ENCODE measurements at places on chromosomes 6 and 20. TPM values are rescaled to one million over a fixed set of nuclear protein-coding genes. Genes with fewer than 3 reads are reported as not detected.
A peak's percentile ranks its signal among the peaks of the same experiment; 100 is the strongest.

The SPATS1 gene
- total RNA-seq: not detected

The POLR1H gene
- total RNA-seq: 31.9 TPM

The CST1 gene
- total RNA-seq: 1.9 TPM

The EFCAB8 gene
- not detected for total RNA-seq

The MYT1 gene
- total RNA-seq: 0.79 TPM

The CST7 gene
- not detected for total RNA-seq

The SLC35F1 gene
- 4.0 TPM for total RNA-seq

The PSORS1C2 gene
- 0.31 TPM for total RNA-seq

The SLC17A2 gene
- total RNA-seq: not detected

The GJA1 gene
- total RNA-seq: 530 TPM

DNA sequence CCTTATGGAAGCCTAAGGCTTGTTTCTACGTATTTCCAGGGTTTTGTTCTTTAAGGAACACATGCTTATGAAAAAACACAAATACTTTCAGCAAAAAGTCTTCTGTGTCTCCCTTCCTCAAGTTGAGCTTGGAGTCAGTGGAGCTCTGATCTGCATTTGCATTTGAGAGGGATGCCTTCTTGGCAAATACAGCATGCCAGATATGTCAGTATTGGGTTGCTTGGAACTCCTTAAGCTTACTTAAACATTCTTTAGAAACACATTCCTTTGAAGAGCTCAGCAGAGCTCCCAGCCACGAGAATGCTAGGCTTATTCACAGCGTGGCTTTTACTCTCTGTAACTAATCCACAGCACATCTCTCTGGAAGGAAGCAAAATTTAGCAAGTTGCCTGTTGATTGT lies 68.3 kb downstream of the ANKRD6 start:
- DNase-seq: no peak

DNA sequence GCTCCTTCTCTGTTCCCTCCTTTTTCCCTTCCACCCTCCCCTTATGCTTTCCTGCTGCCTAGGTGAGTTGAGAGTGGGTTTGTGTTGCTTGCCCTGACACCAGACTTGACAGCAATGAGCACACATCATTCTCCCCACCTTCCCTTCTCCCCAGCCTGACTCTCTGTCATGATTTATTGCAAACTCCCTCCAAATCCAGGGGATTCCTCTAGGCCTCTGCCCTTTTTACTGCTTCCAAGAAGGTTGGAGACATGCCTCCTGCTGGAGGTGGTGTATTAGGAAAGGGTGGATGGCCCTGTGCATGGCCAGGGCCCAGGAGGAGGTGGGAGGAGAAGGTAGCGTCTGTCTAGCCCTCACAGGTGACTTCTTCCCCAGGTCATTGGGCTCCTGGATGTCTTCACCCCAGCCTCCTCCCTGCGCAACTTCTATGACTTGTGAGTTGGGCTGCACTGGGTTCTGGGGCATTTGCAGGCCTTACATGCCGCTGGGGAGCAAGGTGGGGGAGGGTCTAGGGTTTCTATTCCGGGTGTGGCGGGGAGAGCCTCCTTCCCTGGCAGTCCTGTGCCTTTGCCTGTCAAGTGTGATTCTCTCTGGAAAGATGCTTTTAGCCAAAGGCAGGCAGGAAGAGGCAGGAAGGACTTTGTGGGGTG lies 2.1 kb downstream of the MAPK13 start:
- no peak for DNase-seq

GRCh38 chr20:47551841-47552240 lies 50.2 kb downstream of the NCOA3 start:
- no peak for DNase-seq

DNA sequence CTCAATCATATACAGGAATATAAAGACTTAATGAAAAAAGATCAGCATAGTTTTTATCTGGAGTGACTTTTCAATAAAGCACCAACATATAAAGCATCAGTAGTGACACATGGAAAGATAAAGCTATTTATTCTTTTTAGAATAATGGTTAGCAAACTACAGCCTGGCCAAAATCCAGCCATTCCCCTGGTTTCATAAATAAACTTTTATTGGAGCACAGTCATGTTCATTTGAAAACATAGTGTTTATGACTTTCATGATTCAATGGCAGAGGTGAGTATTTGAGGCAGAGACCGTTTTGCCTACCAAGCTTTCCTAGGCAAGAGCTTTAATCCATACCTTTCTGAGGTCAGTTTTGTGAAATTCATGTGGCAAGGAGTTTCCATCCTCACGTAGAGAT lies 153.5 kb downstream of the RPS12 start:
- no peak for DNase-seq

DNA sequence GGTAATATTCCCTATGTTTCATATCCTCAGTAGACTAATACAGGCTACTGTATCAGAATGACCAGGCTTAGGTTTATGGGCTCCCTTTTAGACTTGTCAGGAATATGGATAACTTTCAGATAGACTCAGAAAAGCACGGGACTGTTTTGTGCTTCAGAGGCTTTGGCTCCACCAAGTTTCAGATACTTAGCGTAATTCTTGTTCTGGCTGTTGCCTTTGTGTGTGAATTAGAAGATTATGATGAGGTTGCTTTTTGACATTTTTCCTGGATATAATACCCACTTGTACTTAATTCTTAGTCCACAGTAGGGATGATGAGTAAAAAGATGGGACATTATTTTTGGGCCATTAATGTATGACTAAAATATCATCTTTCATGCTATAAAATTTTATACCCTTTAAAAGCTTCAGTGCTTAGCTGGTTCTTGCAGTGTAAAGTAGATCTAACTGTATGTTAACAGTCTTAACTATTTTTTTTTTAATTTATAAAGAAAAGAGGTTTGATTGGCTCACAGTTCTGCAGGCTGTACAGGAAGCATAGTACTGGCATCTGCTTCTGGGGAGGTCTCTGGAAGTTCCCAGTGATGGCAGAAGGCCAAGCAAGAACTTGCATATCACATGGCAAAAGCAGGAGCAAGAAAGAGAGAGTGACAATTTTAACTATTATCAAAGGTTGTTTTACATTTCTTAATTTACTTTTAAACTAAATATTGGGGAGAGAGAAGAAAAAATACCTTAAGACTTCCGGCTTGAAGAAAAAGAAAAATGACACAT lies 120.7 kb downstream of the ZFAND3 start:
- no peak for DNase-seq

GRCh38 chr6:109511832-109512231 lies 28.8 kb upstream of the ZBTB24 start:
- DNase-seq: no peak

GRCh38 chr20:59207742-59208357 lies 44.2 kb downstream of the ZNF831 start:
- DNase-seq: peak; percentile 88

DNA sequence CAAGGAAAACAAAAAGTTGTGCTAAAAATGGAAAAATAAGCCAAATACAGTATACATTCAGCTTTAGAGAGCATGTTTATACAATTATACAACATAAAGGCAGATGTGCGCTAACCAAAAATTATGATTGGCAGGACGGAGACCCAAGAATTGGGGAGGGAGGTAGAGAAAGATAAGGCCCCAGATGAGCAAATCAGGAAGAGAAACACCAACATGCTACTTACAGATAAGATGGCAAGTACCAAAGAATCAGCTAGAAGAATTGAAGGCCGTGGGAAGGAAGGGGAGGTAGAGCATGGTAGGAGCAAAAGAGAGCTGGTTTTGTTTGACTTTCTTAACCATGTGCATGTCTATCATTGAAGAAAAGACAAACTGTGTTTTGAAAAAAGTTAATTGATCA lies 45.4 kb downstream of the PRND start:
- DNase-seq: no peak

DNA sequence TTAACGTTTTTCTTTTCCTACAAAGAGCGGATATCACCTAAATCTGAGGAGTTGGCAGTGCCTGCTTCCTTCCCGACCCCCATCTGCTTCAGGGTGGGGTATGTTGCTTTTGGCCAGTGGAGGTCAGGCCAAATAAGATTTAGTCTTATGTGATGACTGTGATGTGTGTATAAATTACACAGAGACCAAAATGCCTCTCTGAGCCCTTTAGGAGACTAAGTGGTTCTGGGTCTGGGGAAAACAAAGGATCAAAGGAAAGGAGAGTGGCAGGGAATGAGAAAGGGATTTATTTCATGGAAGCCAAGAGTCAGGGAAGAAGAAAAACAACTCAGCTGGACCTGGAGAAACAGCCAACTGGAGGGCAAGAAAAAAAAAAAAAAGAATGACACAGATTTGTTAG lies 39.1 kb upstream of the TBC1D7 start:
- no peak for DNase-seq

GRCh38 chr6:119109654-119110325 lies 31.3 kb upstream of the FAM184A start:
- DNase-seq: no peak

GRCh38 chr6:6001443-6001842 lies 5.3 kb downstream of the NRN1 start:
- DNase-seq: no peak

GRCh38 chr20:31542201-31542842 lies 28.1 kb downstream of the HM13 start:
- no peak for DNase-seq

DNA sequence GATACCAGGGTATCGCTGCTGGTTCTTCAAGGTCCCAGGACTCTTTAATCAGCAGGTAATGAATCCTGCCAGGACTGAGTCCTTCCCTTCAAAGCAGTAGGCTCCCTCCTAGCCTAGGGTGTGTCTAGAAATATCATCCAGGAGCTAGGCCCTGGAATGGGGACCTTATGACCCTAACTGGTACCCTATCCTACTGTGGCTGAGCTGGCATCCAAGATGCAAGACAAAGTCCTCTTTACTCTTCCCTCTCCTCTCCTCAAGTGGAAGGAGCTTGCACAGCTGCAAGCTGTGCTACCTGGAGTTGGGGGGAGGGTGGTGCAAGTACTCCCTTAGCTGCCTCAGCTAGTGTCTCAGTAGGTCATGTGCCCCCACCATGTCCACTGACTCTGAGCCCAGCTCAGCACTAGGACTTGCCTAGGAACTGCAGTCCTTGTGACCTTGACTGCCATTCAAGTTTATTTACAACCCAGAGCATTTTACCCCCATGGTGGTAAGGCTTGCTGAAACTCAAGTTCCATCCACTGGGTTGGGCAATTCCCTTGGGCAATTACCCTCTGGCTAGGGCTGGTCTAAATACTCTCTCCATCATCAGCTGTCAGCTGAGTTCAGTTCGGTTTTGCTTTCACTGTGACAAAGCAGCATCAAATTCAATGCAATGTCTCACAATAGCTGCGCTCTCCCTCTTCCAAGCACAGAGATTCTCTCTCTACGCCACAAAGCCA lies 48.4 kb upstream of the TOP1 start:
- DNase-seq: no peak

DNA sequence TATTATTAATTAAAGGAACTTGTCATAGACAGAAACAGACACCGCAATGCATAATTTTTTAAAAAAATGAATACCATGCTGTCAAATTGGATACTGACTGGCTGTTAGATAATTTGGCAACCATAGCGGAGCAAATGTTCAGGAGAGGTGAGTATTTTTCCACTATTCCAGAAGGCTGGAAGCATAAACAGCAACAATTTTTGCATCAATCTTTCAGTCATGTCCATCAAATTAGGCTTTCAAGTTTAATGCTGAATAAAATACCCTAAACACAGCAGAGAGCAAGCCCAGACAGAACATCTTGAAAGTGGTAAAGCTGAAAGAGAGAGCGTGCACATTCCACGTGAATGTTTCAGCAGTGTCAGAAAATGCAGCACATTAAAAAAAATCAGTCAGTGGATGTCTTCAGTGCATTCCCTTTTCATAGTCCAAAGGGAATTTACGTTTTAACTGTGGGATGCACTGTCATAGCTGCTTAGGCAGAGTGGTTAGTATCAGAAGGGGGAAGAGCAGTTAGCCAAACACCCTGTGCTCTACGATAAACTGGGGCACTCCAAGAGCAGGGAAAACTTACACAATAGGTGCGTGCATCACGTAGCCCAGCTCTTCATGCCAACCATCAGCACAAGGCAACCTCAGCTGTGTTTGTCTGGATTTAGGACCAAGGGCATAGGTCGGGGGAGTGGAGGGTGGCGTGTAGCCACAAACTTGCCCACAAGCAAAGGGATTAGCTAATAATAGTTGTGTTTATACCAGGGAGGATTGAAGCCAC lies 116.2 kb upstream of the STMND1 start:
- no peak for DNase-seq

DNA sequence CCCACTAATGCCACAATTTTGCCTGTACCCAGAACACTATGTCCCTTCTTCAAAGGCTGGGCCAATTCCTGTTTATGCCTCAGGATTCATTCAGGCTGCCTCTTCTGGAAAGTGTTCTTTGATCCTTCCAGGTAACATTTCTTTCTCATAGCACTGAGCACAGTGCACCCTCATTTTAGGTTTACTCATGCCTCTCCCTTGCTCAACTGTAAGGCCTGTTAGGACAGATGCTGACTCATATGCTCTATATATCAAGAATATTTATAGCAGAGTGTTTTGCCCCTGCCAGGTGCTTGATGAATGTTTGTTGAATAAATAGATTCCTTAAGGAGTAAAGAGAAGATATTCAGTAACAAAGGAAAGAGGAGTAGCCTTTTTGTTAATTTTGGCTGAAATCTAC lies 263.9 kb downstream of the PHF3 start:
- no peak for DNase-seq

GRCh38 chr6:87714093-87714842 lies 12.2 kb upstream of the AKIRIN2 start:
- DNase-seq: no peak

- no peak for DNase-seq
These were observed 42.0 kb upstream of the PLCG1 start for GRCh38 chr20:41095110-41095969.

DNA sequence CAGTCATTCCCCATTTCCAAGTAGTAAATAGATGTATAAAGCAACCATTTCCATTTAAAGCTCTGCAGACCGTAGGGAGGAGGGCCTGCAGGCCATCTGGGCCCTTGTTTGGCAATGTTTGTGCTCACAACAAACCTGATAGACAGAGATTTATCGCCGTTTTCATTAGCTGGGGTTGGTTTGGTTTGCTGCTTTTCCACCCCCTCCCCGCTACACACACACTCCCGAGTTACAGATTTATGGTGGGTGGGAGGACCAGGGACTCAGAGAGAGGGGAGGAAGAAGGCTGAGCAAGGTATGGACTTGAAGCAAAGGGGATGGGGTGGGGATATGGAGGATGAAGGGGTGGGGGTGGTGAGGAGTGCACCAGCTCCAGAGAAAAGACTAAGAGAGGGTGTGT lies 36.6 kb upstream of the FOXP4 start:
- no peak for DNase-seq

DNA sequence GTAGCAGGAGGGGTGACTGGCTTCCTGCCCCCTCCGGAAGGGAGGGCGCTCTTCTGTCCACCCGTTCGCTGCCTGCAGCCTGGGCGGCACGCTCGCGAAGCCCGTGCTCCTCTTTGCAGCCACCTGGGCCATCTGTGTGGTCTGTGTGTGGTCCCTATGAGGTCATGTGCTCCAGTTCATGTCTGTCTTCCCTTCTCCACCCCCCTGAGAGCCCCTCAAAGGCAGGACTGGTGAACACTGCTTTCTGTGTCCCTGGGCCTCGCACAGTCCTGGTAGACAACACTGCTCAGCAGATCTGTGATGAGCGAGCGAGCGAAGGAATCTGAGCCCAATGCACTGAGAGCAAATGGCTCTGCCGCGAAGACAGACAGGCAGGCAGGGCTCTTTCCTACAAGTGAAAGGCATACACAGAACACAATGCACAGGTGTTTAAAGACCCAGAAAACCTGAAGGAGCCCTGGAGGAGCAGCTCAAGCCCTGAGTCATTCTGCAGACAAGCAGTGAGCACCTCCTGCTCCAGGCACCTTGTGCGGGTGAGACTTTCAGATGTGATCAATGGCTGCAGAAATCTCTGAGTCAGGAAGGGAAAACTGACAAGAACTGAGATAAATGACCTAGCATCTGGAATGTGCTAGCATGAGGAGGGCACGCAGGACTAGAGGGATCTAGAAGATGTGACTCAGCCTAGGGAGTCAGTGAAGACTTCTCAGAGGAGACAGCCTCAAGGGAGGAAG lies 27.1 kb downstream of the PPP1R3G start:
- no peak for DNase-seq

All from H9 (cell line).